NCI-H1417 (cell line): ENCODE measurements at places on chromosomes 16 and 17.

GRCh38 chr17:16197276-16197675 is 18.1 kb downstream of the NCOR1 start:
- no peak for DNase-seq

DNA sequence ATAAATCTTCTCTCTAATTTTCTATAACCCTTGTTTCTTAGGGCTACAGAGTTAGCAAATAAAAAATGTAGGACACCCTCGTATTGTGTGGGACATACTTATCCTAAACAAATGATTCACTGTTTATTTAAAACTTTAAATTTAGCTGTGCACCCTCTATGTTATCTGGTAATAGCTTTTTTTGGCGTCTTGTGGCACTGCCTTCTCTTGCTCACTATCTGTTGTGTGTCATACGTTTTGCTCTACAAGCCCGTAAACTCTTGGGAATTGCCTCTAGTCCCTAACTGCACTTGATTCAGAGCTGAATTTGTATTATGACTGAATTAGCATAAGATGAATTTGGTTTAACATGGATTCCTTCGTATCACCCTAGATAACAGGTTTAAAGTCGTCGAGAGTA is 144.3 kb upstream of the MYOCD start:
- no peak for DNase-seq

- DNase-seq: peak; percentile 25
These were observed 183.5 kb downstream of the KCNJ2 start for GRCh38 chr17:70352834-70353233.

DNA sequence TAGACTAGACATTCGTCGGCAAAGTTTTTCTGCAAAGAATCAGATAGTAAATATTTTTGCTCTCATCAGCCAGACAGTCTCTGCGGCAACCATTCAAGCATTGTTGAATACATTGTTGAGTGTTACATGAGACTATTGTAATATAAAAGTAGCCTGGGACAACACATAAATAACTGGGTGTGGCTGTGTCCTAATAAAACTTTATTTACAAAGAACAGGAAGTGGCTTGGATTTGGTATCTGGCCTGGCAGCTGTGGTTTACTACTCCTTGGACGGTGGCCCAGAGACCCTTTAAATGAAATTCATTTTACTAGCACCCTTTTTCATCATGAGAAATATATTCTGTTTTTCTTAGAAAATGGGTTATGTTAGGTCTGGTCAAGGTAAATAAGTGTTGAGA is 297.2 kb downstream of the WWOX start:
- no peak for DNase-seq

DNA sequence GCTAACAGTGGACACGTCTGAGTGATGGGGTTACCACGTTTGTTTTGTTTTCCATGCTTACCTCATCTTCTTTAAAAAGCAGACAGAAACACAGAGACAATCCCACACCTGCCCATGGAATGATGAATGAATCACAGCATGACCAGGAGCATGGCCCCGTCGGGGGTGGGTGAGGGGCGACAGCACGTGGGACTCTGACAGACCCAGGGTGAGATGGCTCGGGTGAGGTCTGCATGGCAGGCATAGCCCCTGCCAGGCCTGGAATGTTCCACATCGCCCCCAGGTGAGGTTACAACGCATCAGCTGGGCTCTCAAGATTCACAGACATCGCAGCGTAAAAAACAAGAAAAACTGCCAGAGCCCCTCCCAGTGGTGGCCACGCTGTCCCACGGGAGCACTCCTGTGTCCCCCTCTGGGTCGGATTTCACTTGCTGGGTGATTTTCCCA is 18.1 kb downstream of the SLC7A5 start:
- peak; percentile 68 for DNase-seq
